RPMI7951 (cell line): ENCODE measurements at places on chromosomes 5 and 9.

DNA sequence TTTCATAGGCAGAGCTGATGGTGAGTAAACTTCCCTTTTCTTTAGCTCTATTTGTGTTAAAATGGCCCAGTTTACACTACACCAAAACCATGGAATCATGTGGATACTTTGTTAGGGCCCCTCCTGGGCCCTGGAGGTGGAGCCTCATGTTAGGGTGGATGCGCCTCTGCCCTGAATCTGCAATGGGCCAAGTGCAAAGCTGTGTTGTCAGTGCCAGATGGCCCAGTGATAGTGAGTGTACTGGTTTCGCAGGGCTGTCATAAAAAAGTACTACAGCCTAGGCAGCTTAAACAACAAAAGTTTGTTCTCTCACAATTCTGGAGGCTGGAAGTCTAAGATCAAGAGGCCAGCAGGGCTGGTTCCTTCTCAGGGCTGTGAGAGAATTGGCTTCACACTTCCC lies 64.8 kb downstream of the HSPA4 start:
- DNase-seq: no peak

DNA sequence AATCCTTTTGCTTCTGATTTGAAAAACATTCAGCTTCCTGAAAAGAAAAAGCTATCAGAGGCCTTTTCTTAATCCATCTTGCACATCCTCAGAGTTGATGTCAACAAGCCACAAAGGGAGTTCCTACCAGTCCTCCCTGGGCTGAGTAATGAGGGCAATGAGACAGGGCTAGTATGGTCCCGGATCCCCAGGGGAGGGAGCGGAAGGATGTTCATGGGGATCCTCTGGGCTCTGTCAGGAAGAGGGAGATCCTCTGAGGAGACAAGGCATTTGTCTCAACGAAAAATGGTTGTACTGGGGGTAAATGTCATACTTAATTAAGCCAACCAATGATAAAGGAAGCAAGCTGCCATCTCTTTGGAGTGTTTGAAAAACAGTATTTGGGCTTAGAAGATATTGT lies 195.3 kb downstream of the DTWD2 start:
- DNase-seq: no peak

GRCh38 chr9:111970827-111971226 lies 74.2 kb downstream of the UGCG start:
- DNase-seq: peak; percentile 57

GRCh38 chr9:4862506-4863250 lies 69.9 kb downstream of the RCL1 start:
- no peak for DNase-seq

DNA sequence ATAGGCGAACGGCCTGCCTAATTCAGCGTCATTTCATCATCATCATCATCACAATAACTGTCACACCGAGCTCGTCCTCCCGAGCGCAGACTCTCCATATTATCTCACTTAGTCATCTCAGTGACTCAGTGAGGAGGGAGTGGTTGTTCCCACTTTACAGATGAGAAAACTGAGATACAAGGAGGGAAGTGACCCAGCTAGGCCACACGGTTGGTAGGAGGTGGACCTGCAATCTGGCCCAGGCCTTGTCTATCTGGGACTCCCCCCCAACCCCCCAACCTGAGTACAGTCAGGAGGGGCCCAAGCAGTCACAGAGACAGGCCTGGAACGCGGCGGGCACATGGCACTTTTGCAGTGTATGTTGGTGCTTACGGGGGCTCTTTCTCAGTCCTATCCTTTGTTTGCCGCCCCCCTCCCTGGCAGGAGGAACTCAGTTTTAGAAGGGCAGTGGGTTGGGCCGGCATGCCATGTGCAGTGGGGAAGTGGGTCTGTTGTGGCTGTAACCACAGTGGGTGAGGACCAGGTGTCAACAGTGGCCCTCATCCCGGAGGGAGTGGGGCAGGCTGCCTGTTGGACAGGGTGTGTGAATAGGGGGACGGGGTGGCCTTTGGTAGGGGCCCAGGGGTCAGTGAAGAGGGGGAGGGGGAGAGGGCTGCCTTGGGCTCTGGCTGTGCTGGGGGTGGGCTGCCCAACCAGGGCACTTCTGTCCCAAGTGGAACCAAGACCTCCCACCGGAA lies 1.7 kb upstream of the RXRA start:
- DNase-seq: peak; percentile 37

DNA sequence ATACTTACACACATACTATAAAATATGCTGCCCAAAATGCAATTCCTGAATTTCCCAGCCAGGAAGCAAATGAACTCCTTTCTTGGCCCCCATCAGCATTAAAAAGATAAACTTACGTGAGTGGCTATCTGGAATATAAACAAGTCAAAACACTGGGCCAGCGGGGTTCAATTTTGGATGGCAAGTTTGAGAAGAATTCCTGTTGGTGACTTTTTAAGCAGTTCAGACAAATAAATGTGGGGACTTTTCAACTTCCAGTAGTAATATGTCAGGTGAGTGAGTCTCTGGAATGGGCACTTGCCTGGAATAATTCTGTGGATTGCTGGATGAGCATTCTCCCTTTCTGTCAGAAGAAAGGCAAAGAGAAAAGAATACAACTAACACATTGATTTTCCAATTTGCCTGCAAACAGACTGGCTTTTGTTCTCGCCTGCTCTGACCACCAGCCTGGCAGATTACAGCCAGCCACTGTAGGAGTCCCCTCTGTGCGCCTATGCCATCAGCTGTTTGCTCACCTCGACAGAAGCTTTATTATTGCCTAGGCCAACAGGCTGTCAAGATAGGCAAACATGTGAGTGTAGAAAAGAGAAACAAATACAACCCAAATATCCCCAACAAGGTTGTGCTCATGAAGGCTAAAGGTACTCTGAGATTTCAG lies 78.6 kb downstream of the MRPS27 start:
- DNase-seq: peak; percentile 3

DNA sequence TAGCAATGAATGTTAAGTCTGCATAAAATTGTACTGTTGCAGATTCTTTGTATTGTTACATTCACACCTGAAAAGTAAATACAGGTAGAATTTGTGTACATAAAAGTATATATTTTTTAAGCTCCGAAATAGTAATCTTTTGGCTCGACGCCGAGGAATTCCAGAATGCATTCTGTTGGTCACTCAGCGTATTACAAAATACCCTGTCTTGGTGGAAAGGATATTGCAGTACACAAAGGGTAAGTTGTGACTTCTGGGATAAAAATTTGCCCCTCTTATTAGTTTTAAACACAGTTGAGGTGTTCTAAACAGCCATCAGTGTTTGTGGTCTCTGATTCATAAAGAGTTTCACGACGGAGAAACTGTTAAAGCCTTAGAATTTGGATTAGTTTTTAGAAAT lies 257.6 kb downstream of the ARHGEF28 start:
- DNase-seq: no peak

DNA sequence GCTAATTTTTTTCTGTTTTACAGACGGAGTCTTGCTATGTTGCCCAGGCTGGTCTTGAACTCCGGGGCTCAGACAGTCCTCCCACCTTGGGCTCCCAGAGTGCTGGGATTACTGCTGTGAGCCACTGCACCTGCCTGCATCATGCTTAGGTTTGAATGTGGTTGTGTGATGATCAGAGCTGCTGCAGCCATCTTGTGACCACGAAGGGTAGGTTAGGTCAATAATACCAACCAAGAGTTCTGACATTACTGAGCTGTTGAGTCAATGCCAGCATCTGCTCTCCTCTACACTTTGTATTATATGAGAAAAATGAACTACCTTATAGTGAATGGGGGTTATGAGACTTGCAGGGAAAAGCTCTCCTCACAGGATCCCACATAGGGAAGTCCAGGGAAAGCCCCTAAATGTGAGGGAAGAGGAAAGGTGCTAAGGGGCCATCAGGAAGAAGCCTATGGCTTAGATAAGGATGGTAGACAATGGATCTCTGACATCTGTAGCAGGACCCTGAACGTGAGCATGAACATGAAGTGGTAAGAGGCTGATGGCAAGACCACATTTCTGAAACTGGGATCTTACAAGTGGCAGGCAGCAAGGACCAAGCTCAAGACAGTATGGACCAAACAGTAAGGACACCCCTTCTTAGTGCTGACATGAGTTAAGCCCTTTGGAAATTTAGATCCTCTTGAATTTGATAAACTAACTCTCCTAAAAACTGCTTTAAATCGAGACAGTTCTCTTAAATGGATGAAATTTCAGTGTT lies 75.7 kb upstream of the ZNF169 start:
- no peak for DNase-seq

GRCh38 chr9:132007371-132008025 lies 72.2 kb downstream of the MED27 start:
- no peak for DNase-seq

DNA sequence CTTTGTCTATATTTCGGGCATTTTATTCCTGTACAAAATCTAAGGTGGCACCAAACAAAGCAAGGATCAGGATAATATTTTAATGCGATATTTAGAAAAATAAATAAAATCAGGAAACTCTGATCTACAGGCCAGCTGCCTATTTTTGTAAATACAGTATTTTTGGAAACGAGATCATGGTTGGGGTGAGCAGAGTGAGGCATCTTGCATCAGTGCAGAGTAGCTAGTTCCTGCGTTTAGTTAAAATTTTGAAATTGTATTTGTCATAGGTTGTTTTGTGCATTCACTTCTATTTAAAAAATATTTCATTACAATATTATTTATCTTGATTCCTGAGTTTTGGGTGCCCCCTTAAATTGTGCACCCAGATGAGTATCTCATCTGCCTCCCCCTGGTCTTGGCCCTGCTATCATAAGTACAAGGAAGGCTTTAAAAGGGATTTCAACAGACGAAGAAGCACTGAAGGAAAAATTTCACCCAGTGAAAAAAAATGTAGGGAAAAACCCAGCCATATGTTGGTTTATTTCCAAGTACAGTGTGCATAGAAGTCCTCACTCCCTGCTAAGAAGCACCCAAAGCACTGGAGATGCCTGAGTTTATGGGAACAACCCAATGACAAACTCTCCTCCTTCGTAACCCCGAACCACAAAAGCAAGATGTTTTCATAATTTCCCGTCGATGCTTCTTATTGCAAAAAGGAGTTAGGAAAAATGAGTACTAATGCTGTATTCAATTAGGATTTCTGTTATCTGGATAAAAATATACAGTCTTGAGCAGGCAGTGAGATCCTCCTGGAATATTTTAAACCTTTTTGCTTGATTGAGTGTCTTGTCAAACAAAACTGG lies 304.7 kb upstream of the CLINT1 start:
- no peak for DNase-seq

GRCh38 chr5:156329171-156329611 lies 2.2 kb downstream of the SGCD start:
- peak; percentile 64 for DNase-seq

- no peak for DNase-seq
Measured at GRCh38 chr9:108759399-108759798, 96.4 kb downstream of the ACTL7B start.

- no peak for DNase-seq
Measured at GRCh38 chr9:98913044-98913443, 30.7 kb upstream of the COL15A1 start.

- no peak for DNase-seq
Measured at GRCh38 chr5:104512063-104512825, 949.7 kb upstream of the NUDT12 start.

DNA sequence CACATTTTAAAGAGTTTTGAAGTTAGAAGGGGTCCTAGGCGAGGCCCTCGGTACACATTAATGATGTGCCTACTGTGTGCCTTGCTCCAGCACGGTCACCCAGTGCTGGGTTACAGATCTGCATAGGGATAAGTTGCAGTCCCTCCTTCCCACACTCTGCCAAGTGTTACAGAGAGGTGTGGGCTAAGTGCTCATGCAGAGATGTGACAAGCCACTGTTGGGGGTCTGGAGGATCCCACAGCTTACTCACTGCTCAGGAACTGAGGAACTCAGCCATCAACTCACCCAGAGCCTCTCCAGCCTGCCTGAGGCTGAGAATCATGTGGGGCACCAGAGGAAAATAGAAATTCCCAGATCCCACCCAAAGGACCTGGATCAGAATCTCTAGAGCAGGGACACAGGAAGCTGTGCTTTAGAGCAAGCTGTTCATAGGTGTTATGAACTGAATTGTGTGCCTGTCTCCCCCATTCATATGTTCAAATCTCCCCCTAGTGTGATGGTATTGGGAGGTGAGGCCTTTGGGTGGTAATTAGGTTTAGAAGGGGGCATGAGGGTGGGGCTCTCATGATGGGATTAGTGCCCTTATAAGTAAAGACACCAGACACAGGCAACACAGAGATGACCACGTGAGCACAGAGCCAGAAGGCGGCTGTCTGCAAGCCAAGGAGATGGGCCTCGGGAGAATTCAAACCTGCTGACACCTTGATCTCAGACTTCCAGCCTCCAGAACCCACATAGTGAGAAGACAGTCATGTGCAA lies 164.1 kb downstream of the HSD17B3 start:
- DNase-seq: no peak

- no peak for DNase-seq
Measured at GRCh38 chr9:13443346-13444244, 164.1 kb upstream of the MPDZ start.

DNA sequence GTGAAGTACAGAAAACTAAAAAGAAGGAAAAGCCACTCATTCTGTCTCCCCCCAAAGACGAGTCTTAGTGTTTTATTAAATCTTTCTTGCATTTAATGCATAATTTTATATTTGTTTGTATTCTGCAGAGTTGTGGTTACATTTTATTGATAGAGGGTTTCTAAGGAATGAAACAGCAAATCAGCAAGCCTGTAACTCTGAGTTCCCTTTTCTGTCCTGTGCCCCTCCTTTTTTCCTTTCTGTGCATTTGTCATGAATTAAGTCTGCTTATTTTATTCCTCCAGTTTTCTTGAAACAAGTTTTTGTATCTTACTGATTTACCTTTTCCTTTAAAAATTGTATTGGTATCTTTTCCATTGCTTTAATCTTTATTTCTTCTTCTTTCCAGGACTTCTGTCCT lies 132.8 kb downstream of the MUSK start:
- no peak for DNase-seq

- no peak for DNase-seq
Measured at GRCh38 chr9:21746550-21746949, 55.9 kb upstream of the MTAP start.

- no peak for DNase-seq
Measured at GRCh38 chr5:72417333-72418062, 89.7 kb downstream of the ZNF366 start.

GRCh38 chr5:148991566-148991965 lies 71.3 kb downstream of the SH3TC2 start:
- no peak for DNase-seq

DNA sequence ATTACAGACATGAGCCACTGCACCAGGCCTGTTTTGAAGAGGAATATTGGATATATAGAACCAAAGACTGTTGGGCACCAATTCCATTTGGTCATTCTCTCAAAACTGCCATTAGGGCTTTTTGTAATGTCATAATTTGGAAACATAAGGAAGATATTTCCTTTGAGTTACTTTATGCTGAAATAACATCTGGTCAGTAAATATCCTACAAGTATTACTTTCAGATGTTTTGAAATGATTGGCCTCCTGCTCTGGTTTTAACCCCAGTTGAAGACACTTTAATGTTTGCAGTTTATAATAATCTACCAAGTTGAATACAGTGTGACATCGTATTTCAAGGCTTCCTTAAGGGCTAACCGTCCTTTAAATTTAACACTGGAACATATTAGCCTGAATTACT lies 33.6 kb downstream of the LRRTM2 start:
- DNase-seq: no peak

GRCh38 chr5:41875121-41875520 lies 4.9 kb upstream of the OXCT1 start:
- no peak for DNase-seq
